ENCODE measurements at places on chromosomes 16 and 17.

- no peak for DNase-seq
These were observed 598.4 kb upstream of the SOX9 start for GRCh38 chr17:71522383-71522782.

DNA sequence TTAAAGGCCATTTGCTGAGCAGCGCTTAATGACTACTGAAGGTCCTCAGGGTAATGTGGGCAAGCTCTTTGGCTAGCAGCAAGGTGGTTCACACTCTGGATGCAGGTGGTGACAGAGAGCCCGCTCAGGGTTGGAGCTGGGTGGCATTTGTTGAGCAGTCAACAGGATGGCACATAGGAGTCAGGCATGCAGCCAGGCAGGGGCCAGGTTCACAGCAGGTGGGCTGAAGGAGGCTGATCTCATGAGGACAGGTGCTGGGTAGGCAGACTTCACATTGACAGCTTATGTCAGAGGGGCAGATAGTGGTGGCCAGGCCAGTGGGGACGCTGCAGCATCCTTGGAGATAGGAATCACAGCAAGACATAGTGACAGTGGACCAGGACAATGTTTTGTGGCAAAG is 4.5 kb downstream of the KRTAP3-1 start:
- DNase-seq = no peak

DNA sequence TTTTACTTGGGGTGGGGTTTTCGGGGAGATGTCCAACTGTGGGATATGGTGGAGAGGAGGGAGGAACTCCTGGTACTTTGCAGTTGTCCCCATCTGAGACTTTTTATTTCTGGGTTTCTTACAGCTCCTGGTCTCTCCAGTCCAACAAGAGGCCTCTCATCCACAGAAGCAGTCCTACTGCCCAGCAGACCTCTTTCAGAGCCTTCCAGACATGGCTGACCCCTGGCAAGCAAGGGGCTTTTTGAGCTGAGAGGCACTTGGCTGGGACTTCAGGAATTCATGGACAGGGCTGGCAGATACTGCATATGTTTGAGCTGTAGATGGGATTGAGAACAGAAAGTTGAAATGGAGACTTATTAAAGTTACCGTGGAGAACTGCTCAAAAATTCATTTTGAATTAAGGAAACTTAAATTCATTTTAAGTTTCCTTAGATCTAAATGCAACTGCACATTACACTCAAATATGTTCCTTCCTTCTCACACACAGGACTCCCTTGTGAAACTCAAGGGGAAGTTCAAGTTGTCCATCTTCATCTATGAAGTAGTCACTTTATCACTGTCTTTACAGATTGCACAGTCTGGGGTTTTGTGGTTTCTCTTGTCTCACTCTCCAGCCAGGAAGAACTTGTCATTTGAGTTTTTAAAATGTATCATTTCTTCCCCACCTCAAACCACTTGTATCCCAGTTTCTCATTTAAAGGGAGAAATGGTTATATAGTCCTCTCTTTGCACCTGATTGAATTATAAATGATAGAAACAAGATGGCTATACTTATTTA is 1.1 kb downstream of the LASP1NB start:
- DNase-seq = no peak

DNA sequence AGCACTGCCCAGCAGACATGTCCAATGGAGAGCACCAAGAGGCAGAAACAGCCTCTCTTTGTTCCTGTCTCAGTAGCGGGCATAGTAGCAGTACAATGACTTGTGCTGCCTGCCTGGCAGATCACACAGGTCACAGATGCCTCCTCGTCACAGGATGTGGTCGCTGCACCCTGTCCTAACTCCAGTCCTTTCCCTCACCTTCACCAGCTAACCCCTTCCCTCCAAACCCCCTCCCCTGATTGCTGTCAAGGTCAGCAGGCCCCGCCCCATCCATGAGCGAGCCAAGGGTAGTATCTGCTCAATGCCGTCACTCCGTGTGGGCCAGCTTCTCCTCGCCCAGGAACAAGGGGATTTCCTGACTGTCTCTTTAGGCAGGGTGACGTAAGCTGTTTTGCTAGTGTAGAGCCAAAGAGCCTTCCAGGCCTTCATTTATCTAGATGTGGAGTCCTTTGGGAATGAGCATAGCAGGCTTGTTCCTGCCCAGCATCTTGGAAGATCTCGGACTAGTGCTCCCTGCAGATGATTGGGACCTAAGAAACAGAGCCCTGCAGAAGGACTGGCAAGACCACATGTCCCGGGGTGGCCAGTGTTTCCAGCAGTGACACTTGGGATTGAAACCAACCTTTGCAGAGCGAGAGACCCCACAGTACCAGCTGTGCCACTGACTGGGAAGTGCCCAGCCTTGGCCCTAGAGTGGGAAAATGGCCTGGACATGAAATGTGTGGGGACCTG is 75.9 kb upstream of the TNRC6C start:
- DNase-seq = no peak

DNA sequence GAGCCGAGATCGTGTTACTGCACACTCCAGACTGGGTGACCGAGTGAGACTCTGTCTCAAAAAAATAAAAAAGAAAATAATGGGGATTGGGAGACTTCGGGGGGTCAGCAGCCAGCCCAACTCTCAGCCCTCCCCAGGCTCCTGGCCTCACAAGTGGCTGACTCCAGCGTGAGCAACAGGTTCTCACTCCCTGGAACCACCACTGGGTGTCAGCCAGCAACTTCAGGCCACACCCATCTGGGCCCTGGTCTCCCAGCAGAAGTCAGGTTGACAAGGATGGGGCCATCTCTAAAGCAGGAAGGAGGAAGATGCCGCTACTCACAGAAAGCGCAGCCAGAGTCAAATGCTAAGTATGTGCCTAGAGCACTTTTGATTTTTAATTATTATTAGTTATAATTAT is 139.4 kb downstream of the C16orf78 start:
- no peak for DNase-seq

GRCh38 chr16:21253470-21253869 is 20.0 kb downstream of the ANKS4B start:
- DNase-seq = no peak

DNA sequence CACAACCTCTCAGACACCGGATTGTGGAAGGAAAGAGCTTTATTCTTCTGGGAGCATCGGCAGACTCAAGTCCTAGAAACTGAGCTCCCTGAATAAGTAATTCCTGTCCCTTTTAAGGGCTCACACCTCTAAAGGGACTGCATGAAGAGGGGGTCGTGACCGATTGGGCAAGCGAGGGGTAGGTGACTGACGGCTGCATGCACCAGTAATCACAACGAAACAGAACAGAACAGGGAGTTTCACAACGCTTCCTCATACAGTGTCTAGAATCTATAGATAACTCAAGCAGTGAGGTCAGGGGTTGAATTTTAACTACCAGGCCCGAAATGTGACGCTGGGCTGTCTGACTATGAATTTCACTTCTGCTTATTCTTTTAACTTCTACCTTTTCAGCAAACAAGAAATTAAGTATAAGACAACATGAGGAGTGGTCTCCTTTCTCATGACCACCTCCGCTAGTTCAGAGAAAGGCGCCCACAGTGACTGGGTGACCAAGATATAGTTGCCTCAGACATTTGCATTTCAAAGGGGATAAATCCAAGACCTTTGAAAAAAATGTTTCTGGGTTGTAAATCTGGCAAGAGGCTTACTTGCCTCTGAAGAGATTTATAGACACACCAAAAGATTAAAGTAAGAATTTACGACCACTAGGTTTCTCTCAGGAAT is 88.4 kb upstream of the ATF7IP2 start:
- DNase-seq = no peak

- DNase-seq = no peak
These were observed at the start of gene MAF for GRCh38 chr16:79600638-79601091. Gene MAF, minus strand, starts transcription at chr16:79600737. Its CDS starts 835 bp downstream, at chr16:79599902.

GRCh38 chr17:50311483-50311882 is 34.4 kb upstream of the XYLT2 start:
- no peak for DNase-seq

DNA sequence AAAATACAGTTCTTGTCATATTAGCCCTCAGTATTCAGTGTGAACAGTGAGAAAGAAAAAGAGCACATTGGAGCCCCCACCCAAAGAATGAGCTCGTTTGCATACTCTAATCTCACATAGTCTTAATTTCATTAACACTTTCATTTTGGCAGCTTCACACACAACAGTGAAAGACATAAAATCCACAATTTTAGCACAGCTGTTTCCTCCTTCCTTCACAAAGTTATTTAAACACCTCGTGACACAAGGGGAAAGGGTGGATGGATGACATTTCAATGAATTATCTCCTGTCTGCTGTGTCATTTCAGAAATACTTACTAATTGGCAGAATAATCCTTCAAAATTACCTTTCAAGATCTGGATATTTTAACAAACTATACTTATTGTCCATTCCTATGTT is 299.3 kb downstream of the KCNJ2 start:
- no peak for DNase-seq

DNA sequence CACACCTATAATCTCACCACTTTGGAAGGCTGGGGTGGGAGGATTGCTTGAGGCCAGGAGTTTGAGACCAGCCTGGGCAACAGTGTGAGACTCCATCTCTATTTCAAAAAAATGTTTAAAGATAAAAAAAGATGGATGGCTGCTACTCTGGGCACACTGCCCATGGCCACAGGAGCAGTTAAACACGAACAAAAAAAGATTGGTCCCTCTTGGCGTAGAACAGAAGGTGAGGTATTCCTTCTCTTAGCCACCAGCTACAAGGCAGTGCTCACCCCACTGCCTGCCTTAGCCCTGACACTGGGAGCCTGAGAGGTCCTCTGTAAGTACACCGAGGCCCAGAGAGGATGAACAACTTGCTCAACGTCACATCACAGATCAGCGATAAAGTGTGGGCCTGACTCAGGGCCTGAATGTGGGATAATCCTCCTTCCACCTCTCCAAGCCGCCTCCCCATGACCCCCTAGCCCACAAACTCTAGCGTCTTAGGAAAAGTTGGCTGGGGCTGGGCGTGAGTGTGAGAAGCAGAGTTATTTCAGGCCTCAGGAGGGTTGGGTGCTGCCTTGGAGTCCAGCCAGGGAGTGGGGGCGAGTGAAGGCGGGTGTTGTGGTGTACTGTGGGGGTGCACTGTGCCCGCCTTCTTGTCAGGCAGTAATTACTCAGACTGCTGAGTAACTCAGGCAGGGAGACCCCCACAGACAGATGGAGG is 2.3 kb upstream of the DPH1 start:
- DNase-seq = no peak

GRCh38 chr17:20262226-20263114 is 204.9 kb downstream of the LGALS9B start:
- no peak for DNase-seq

DNA sequence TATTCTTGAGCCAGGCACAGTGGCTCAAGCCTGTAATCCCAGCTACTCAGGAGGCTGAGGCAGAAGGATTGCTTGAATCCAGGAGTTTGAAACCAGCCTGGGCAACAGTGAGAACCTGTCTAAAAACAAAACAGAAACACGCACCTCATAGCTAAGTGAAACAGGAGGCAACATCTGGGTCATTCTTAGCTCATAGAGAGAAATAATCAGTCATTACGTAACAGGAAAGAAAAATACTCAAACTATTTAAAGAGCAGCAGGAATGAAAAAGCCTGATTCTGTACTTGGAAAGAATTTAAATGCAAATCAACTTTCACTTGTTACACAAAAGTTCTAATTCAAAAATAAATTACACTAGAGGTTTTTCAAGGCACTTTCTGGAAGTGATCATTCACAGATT is 17.2 kb downstream of the CHCT1 start:
- DNase-seq = no peak

DNA sequence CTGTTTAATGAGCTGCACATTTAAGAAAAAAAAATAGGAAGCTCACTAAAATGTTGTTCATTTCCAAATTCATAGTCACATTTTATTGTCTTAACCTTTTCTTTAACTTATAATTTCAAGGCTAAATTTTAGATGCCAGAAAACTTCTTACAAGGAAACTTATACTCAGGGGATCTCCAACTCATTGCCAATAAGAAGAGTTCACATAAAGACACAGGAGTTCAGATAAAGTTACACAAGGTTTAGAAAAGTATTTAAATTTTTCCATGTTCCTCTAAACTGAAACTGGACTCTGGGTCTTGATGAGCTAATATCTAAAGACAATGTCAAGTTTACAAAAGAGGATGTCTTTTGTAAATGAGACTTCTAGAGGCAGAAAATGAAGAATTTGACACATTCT is 190.7 kb upstream of the KCNJ16 start:
- no peak for DNase-seq

- no peak for DNase-seq
These were observed 235.4 kb upstream of the MON1B start for GRCh38 chr16:76955629-76956028.

DNA sequence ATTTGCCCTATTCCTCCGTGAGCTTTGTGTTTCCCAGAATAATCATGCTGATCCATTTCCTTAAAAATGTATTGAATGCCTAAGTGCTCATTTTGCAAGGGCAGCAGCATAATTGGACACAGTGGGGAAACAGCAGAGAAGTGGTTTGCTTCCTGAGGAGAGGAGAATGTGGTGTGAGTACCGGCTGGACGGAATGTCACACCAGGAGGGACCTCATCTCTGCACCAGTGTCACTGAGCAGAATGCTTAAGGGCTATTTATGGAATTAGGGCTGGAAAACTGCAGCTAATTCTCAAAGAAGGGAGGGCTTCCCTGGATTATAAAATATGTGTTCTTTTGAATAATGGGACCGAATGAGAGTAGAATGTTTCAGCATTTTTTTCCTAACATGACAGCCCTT is 1100.6 kb upstream of the RBFOX1 start:
- no peak for DNase-seq

GRCh38 chr16:2584729-2585650 is 47.2 kb downstream of the PDPK1 start:
- DNase-seq = no peak

DNA sequence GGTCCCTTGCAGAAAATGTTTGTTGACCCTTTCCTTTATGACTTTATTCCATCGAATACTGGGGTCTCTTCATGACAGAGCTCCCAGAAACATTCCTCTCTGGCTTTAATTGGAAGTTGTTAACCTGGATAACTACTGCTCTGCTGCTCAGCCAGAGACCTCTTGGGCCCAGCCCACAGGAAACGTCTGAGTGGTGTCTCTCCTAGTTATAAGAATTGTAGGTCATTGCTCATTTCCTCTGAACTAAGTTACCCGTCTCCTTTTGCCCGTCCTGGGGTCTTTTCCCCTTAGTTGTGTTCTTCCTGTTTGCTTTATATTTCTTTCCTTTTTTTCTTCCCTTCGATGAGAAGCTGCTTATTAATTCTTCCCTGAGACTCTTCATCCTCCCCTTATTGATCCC is 9.0 kb downstream of the MAP2K6 start:
- no peak for DNase-seq
